ENCODE measurements at places on chromosomes 6 and 20.

- DNase-seq, result no peak
Observed at GRCh38 chr20:46636514-46636913, 14.7 kb downstream of the SLC13A3 start.

DNA sequence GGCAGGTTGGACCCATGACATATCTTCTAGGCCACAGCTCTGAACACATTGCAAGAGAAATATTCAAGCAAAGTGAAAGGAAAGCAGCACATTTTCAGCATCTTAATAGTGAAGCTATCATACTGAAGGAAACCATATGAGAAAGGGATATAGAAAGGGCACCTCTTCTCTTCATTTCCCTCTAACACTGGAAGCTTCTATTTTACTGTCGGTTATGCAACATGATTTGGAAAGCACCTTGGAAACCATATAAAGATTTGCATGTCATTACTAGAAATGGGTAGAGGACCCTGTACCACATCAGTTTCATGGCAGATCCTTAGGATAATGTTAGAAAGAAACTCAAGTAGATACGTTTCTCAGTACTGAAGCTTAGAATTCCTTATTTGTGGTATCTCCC is 70.5 kb upstream of the HMGN3 start:
- DNase-seq, result no peak

GRCh38 chr6:5521322-5521721 is 260.0 kb downstream of the FARS2 start:
- DNase-seq, result no peak

- peak; percentile 75 for DNase-seq
Observed at GRCh38 chr6:138692058-138692977, 81.3 kb upstream of the CCDC28A start.

GRCh38 chr20:19975901-19976300 is 41.3 kb upstream of the NAA20 start:
- peak; percentile 23 for DNase-seq

GRCh38 chr6:76222189-76222588 is 149.7 kb upstream of the IMPG1 start:
- DNase-seq, result no peak

- no peak for DNase-seq
Observed at GRCh38 chr20:44773070-44773829, 27.6 kb downstream of the KCNK15 start.

GRCh38 chr20:26209171-26209941 is 512.7 kb upstream of the ZNF337 start:
- no peak for DNase-seq

GRCh38 chr6:38649744-38650143 is 10.0 kb upstream of the BTBD9 start:
- no peak for DNase-seq

DNA sequence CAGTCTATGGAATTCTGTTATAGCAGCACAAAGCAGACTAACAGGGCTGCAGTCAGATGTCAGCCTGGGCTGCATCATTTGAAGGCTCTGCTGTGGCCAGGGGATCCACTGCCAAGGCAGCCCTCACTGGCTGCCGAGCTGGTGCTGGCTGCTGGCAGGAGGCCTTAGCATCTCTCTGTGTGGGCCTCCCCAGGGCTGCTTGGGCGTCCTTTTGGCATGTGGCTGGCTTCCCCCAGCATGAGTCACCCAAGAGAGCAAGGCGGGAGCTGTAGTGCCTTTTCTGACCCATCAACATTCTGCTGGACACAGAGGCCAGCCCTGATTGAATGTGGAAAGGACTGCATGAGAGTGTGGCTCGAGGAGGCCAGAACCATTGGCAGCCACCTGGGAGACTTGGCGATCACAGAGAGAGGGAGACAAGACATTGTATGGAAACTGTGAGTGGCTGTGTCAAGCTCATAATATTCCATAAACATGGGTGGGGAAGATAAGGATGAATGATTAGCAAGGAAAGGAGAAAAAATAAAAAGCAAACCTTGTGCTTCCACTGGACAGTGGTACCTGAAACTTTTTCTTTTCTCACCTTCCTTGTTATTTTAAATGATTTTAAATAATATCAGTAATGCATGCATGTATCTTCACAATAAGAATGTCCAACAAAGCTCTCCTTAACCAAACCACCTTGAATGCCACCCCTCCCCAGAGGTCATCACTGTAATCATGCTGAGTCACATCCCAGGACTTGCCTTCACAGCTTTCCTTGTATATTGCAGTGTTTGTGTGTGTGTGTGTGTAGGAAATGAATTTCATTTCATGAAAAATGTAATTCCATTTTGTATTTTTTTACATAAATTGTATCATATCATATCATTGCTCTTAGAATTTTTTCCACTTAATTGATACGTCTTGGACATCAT is 55.0 kb upstream of the VSX1 start:
- DNase-seq, result peak; percentile 72

DNA sequence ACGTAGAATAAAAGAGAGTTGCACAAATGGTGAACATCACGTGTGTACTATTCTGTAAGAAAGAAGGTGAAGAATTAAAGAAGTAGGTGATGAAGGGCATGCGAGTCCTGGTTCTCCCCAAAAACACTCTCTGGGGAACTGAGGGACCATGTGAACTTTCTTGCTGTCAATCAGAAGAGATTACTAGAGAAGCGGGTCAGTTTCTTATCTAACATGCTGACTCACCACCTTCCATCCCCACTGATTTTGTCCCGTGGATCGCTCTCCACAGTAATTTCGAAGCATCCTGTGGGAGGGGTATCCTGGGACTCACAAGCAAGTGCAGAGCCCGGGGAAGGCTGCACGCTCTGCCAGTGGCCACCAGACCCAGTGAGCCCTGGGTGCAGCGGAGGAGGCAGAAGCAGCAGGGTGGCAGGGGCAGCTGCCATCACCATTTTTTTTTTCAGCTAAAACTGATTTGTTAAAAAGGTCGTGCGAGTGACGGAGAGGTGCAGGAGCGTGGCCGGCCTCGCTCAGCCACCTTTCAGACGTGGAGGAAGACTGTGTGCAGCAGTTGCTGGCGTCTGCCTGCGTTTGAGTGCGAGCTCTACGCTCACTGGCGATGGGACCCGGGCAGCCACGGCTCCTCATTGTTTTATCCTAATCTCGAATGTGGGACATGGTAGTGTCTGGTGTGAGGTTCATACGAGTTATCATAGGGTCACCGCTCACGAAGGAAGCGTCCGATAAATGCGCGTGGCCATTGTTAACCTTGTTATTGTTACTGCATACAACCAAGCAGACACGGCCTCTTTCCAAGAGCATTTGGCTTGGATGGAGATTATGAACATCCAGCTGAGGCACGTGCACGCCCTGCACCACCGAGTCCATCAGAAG is 28.0 kb upstream of the SLCO4A1 start:
- DNase-seq, result no peak

- no peak for DNase-seq
Observed at GRCh38 chr6:121393731-121394505, 41.5 kb upstream of the GJA1 start.

DNA sequence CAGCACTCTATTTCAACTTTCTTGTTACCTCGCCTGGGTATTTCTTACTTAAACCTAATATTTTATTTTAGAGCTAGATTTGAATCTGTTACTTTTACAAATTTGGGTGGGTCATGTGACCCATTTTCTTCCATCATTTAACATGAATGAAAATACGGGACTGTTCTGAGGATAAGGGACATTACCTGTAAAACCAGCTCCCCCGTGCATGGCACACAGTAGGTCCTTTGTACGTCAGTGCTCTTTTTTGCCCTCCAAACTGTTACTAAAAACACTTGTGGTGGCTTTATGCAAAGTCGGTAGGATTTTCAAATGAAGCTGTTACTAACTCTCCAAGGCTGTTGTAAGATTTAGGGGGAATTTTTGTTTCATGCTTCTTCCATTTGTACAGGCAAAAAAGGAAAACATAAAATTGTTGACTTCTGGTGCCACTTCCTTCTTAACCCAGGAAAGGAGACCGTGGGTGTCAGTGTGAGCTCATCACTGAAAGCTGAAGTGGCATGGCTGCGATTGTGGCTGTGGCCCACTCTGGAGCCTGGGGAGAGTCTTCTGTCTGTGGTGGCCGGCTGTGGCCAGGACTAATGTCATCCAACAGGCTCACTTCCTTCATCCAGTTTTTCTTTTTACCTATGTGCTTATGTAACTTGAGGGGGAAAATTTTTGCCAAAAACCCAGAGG is 40.2 kb upstream of the PXDC1 start:
- DNase-seq, result no peak
